Activated naive CD4-positive, alpha-beta T cell treated with anti-CD3 and anti-CD28 coated beads, Interleukin-2, amount 10 ng/mL, durations not matched to agents 7 days and 5 days (primary cell): ENCODE measurements at places on chromosomes 3 and 15.

GRCh38 chr15:83194528-83194927 lies 13.1 kb downstream of the HDGFL3 start:
- no peak for DNase-seq
- peaks cover 4% of the 10 kb centered on the region for H3K36me3 ChIP-seq
- H3K4me1 ChIP-seq, result peaks cover 12% of the 10 kb centered on the region
- H3K27ac ChIP-seq, result no peak overlapping the region

GRCh38 chr3:174193604-174194003 lies 665.5 kb upstream of the NAALADL2 start:
- H3K4me1 ChIP-seq, result no peaks in the 10 kb centered on the region
- no peak for DNase-seq
- H3K36me3 ChIP-seq, result no peaks in the 10 kb centered on the region
- no peak overlapping the region for H3K27ac ChIP-seq

DNA sequence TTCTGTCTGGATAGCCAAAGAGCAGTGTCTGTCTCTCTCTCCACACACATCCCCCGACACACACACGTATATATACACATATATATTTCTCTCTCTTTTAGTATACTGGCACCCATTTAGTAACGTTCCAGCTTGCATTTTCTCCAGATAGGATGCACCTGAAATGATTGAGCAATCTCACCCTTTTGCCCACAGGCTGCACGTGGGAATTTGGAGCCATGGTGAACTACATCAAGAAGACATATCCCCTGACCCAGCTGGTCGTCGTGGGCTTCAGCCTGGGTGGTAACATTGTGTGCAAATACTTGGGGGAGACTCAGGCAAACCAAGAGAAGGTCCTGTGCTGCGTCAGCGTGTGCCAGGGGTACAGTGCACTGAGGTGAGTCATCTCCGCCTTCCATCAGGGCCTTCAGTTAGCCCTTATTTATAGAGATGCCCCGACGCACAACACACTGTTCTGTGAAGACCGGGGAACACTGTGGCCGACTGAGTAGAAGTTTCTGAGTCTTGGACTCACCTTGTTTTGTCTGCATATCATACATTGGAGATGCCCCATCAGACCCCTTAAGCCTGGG lies 45.7 kb downstream of the RLBP1 start:
- H3K36me3 ChIP-seq, result peaks cover 25% of the 10 kb centered on the region
- peaks cover 6% of the 10 kb centered on the region for H3K4me1 ChIP-seq
- no peak overlapping the region for H3K27ac ChIP-seq
- no peaks in the 10 kb centered on the region for H3K27me3 ChIP-seq
- H3K4me3 ChIP-seq, result no peak overlapping the region

GRCh38 chr3:84547207-84547606 lies 411.6 kb upstream of the CADM2 start:
- no peak for DNase-seq
- H3K4me3 ChIP-seq, result no peak overlapping the region
- H3K27ac ChIP-seq, result no peak overlapping the region
- no peaks in the 10 kb centered on the region for H3K36me3 ChIP-seq

- no peak overlapping the region for H3K4me3 ChIP-seq
- no peaks in the 10 kb centered on the region for H3K4me1 ChIP-seq
- no peak for DNase-seq
- no peaks in the 10 kb centered on the region for H3K36me3 ChIP-seq
- peaks cover 4% of the 10 kb centered on the region for H3K27me3 ChIP-seq
Observed at GRCh38 chr3:63324621-63325020, 46.5 kb downstream of the SYNPR start.

DNA sequence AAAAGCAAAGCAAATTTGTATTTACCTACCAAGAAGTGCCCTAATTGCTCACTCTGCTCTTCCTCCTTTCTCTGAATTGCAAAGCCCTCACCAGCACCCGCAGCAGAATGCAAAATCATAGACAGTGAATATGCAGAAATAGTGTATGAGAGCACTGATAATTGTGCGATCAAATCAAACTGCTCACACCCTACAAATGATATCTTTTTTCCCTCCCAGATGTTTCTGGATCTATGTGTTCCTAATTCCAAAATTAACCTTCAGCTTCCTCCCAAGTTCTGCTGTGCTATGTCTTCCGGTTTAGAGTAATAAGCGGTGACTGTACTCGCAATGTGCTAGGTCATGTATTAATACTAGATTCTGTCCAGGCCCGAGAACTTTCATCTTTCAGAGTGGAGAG lies 3.4 kb downstream of the GHSR start:
- H3K4me3 ChIP-seq, result no peak overlapping the region
- DNase-seq, result no peak
- peaks cover 24% of the 10 kb centered on the region for H3K4me1 ChIP-seq
- peaks cover 57% of the 10 kb centered on the region for H3K27me3 ChIP-seq
- H3K27ac ChIP-seq, result no peak overlapping the region

GRCh38 chr15:62165104-62165792 lies at the start of gene C2CD4B:
TSS of gene C2CD4B (minus strand) at chr15:62165285. CDS start at chr15:62164984, 301 bp downstream.
- H3K27ac ChIP-seq, result no peak within 1 kb of the TSS
- peak within 1 kb of the TSS; percentile 68 for H3K4me3 ChIP-seq
- DNase-seq, result peak; percentile 23
- H3K27me3 ChIP-seq, result peaks cover 82% of the 10 kb centered on the region
- no peaks in the 10 kb centered on the region for H3K36me3 ChIP-seq

GRCh38 chr3:95733336-95733735 lies 1081.1 kb upstream of the EPHA6 start:
- no peak for DNase-seq
- no peak overlapping the region for H3K4me3 ChIP-seq
- no peak overlapping the region for H3K27ac ChIP-seq
- no peaks in the 10 kb centered on the region for H3K4me1 ChIP-seq

DNA sequence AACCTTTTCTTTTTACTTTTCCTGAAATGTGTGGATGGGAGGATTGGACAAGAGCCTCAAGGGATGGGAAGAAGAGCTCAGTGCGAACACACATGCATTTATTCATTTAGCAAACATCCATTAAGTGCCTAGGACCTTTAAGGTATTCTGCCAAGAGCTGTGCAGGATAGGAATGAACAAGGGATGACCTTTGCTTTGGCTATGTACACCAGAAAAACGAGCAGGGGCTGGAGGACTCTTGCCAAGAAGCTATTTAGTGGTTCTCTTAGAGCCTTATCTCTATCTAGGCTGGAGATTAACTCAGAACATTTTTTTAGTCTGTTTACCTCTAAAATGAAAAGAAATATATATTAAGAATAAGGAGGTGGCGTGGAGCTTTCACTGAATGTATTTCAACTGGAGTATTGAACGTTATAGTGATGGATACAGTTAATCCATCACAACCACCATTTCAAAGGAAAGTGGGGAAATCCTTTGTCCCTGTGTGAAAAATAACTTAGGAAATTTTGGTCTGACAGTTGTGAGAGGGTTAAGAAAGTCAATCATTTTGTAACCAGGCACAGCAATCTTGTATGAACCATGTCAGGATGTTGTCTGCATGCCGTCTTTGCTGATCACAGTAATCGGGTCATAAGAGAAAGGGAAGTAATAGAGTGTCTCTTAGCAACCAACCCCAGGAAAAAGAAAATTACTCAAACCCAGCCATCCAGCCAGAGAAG lies 279.0 kb downstream of the LPP start:
- no peak overlapping the region for H3K4me3 ChIP-seq
- H3K27me3 ChIP-seq, result peaks cover 4% of the 10 kb centered on the region
- DNase-seq, result no peak
- peaks cover 40% of the 10 kb centered on the region for H3K36me3 ChIP-seq
- peaks cover 41% of the 10 kb centered on the region for H3K4me1 ChIP-seq

DNA sequence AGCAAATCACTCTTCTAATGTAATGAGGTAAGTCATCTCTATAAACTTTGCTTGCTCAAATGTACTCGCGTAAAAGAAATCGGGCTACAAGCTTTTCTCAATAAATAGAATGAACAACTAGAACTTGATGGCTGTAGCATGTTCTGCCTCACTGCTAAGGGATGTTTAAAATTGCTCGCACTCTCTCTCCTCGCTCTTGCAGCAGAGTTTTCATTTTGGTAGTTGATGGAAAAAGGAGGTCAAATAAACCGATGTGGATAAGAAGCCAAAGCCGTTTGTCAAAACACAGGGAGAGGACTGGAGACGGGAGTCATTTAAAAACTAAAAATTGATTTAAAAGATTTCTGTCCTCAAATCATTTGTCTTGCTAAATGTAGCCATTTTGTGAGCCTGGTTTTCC lies 53.3 kb downstream of the ANXA2 start:
- no peak for DNase-seq
- peaks cover 1% of the 10 kb centered on the region for H3K4me1 ChIP-seq
- H3K36me3 ChIP-seq, result peaks cover 36% of the 10 kb centered on the region
- peaks cover 15% of the 10 kb centered on the region for H3K27me3 ChIP-seq
- H3K4me3 ChIP-seq, result no peak overlapping the region

DNA sequence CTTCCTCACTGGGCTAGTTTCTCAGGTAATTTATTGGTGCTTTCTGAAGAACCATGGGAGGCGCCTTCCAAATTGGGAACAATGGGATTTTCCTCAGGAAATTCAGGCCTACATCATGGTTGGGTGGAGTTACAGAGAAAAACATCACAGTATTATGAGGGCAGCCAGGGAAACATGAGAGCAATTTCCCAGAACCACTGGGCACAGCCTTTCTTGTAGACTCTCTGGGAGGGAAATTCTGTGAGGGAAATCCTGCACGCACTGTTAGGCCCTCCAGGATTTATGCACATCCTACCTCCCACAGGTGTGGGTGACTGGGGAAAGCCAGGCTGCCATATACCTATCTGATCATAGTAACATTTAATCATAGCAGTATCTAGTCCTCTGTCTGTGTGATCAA lies 13.2 kb downstream of the POPDC2 start:
- peaks cover 2% of the 10 kb centered on the region for H3K36me3 ChIP-seq
- no peak overlapping the region for H3K4me3 ChIP-seq
- H3K27me3 ChIP-seq, result no peaks in the 10 kb centered on the region
- H3K4me1 ChIP-seq, result no peaks in the 10 kb centered on the region

DNA sequence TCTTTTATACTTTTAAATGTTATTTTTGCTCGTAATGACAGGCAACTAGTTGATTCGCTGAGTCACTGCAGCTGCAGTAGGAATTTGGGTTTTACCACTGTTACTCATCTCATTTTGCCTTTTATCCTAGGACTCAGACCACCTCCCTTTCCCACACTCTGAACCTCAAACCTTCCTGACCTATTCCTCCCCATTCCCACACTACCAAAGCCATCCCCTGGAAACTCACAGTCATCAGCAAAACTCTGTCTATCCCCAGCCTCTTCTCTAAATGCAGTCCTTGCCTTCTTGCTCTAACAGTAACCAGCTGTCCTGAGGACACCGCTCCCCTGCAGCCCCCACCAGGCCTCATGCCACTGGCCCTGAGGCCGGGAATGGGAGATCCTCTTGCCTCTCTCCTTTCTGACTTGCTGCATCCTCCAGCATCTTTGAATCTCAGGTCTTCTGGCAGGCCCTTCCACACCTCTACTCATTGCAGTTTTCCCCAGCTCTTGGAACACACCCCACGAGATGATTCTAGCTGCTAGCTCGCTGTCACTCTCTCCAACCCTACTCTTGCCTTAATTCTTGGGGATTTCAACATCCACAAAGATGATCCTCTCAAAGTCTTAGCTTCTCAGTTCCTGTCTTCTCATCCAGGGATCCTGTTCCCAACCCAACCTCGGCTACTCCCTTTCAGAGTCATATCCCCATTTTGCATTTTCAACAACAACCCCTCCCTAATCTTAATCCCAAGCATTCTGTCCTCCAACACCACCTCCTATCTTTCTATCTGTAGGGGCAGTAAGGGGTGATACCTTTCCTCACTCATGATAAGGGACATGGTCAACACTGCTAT lies 55.9 kb upstream of the C3orf80 start:
- peaks cover 8% of the 10 kb centered on the region for H3K27me3 ChIP-seq
- H3K4me1 ChIP-seq, result peaks cover 14% of the 10 kb centered on the region
- H3K27ac ChIP-seq, result no peak overlapping the region
- no peaks in the 10 kb centered on the region for H3K36me3 ChIP-seq

GRCh38 chr3:159928071-159928491 lies 60.6 kb upstream of the IL12A start:
- DNase-seq, result no peak
- H3K4me1 ChIP-seq, result peaks cover 9% of the 10 kb centered on the region
- H3K27ac ChIP-seq, result no peak overlapping the region
- H3K4me3 ChIP-seq, result no peak overlapping the region

DNA sequence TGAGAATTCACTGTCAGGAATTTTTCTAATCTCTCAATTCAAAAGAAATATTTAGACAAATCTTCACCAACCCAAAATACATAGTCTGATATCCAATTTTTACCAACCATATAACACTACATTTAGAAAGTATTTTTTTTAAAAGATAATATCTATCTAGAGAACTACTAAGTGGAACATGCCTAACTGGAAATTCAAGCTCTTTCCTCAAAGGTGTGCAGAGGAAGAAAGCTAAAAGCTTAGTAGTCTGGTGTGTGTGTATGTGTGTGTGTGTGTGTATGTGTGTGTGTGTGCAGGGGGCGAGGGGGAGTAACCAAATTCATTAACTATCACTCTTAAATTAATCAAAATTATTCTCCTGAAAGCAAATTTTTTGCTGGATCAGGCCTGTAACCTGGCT lies 797.3 kb downstream of the NAALADL2 start:
- H3K4me1 ChIP-seq, result no peaks in the 10 kb centered on the region
- no peak for DNase-seq
- H3K27ac ChIP-seq, result no peak overlapping the region
- H3K36me3 ChIP-seq, result no peaks in the 10 kb centered on the region

GRCh38 chr3:184050217-184050847 lies 2.5 kb upstream of the HTR3C start:
- H3K36me3 ChIP-seq, result no peaks in the 10 kb centered on the region
- H3K27ac ChIP-seq, result no peak overlapping the region
- no peak overlapping the region for H3K4me3 ChIP-seq
- no peak for DNase-seq

- peaks cover 25% of the 10 kb centered on the region for H3K27me3 ChIP-seq
- no peaks in the 10 kb centered on the region for H3K36me3 ChIP-seq
- H3K4me1 ChIP-seq, result peaks cover 6% of the 10 kb centered on the region
- no peak for DNase-seq
- no peak overlapping the region for H3K27ac ChIP-seq
- H3K4me3 ChIP-seq, result no peak overlapping the region
Observed at GRCh38 chr15:101376615-101377395, 81.8 kb upstream of the SNRPA1 start.

DNA sequence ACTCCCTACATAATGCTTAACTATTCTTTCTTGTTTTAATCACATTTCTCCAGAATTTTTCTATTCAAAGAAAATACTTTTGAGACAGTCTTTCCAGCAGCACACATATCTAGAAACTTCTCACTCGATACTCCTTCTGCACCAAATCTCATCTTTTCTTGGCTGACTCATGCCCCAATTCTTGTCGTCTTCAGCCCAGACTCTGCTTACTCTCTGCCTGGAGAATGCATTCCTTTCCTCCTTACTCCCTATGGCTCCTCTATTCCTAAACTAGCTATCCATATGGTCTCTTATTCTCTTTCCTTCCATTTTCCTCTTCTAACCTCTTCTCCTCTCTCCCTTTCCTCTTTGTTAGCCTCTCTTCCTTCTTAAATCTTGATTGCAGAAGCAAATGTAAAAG lies 158.7 kb downstream of the GBE1 start:
- no peaks in the 10 kb centered on the region for H3K36me3 ChIP-seq
- no peaks in the 10 kb centered on the region for H3K4me1 ChIP-seq
- H3K27me3 ChIP-seq, result no peaks in the 10 kb centered on the region
- DNase-seq, result no peak
- no peak overlapping the region for H3K4me3 ChIP-seq
- no peak overlapping the region for H3K27ac ChIP-seq
